ENCODE measurements at places on chromosomes 7 and 10.

GRCh38 chr7:122310119-122311021, 5.8 kb upstream of the FEZF1 start:
- DNase-seq, result no peak

GRCh38 chr7:90605055-90605454, 8.9 kb downstream of the CDK14 start:
- DNase-seq, result no peak

DNA sequence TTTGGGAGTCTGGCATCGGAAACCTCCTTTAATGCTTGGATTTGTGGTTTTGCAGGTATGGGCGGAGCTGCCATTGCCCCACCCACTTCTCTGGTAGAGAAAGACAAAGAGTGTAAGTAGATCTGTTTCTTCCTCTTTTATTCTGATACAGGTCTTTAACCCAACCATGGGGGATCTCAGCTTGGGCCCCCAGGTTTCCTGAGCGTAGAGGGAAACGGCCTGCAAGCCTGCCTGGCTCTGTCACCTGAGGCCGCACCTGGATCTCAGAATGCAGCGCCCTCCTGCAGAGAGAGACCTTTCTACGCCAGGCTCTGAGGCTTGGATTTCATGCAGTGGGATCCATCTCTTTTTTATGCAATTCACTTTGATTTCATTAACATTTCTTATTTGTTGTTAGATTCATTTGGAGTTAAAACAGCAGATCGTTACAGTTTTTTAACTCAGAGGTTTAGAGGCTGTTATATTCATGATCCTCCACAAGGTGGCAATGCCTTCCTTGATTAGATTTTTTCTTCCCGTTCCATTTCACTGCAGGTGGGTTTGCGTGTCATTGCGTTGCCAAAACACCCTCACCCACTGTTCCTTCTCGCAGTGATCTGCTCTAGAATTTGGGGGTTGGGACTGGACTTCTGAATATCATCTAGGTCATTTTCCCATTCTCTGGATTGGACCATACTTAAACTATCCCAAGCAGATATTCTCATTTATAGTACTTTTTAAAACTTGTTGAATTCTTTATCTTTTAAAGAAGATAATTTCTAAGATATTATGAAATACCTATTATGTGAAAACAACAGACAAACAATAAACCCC, 20.0 kb downstream of the RBM17 start:
- no peak for DNase-seq

- no peak for DNase-seq
These were observed 3.0 kb upstream of the CYP2W1 start for GRCh38 chr7:979886-980571.

- DNase-seq, result no peak
These were observed 28.1 kb downstream of the LRGUK start for GRCh38 chr7:134155206-134155605.

GRCh38 chr7:133777701-133778100, 349.4 kb upstream of the LRGUK start:
- no peak for DNase-seq

DNA sequence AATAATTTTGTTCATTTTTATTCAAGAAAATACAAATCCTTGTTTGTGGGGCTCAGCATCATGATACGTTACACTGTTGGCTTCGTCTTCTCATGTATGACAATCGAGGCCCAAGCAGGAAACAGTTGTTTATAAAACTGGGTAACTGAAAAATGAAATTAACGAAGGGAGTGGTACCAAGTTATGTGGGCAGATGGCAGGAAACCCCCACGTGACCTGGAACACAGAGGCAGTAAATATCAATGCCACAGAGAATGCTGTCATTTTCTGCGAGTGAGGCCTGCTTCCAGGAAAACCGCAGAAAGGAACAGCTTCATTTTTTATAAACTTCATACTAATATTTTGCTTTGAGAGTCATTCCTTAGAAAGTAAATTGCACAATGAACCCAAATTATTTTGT, 201.0 kb upstream of the ADARB2 start:
- DNase-seq, result peak; percentile 38

DNA sequence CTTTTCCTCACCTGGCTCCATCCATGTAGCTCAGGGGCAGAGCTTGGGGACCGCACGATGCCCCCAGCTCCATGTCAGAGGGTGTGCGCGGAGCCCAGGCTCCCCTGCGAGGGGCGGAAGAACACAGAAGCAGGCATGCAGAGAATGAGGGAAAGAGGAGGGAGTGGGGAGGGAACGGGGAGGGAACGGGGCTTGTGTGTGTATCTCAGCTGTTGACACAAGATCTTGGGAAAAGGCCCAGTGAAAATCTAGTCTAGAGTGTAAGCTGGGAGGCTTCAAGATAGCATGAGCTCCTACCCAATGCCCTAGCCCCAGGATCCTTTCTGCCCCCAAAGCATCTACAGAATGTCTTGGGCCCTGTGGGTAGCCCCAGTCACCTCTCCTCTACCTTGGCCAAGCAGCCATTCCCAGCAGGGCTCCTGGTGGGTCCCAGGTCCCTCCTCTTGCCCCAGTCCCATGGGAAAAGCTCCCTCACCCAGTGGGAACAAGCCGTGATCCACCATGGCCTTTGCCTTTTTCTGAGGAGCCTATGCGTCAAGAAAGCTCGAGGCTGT, 25.1 kb upstream of the NDST2 start:
- no peak for DNase-seq

DNA sequence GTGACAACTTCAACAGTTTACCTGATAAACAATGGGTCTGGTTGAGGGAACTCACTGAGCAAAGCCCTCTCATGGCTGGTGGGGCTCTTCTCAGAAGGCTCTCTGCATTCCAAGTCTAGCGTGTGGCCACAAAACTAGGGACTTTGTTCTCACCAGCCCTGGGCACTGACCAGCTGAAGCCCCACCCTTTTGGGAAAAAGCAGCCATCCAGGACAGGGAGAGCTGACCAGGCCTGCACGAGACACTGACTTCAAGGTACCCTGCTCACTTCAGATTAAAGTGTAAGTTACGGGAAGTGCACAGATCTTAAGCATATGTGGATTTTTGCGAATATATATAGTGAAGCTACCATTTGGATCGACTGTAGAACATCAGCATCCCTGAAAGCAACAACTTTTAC, 67.4 kb upstream of the LRRC4 start:
- DNase-seq, result no peak

- DNase-seq, result peak; percentile 48
These were observed 30.1 kb downstream of the NUDCD3 start for GRCh38 chr7:44460325-44460724.

DNA sequence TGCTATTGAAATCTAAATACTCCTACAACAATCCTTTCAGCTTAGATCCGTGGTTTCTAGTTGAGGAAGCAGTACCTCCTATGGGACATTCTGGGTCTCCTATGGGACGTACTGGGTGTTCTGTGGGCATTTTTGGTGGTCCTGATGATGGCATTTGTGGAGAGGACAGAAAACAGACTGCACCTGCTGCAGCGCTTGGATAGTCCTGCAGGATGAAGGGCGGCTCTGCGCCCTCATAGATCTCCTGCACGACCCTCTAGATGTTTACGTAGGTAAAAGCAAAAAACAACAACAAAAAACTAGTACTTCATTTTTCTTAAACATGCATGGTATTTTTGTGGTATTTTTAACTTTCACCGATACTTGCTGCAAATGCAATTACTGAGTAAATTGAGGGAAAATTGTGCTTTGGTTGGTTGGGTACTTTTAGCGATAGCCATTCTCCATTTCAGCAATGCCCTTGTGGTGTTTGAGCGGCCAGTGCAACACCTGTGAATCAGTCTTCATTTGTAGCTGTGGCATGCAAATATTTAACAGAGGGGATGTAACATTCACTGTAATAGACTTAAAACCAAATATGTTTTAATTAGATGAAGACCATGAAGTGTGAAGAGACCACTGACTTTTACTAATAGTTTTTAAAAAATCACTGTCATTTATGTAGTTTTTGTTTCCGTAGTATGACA, 461.2 kb downstream of the SDK1 start:
- no peak for DNase-seq

DNA sequence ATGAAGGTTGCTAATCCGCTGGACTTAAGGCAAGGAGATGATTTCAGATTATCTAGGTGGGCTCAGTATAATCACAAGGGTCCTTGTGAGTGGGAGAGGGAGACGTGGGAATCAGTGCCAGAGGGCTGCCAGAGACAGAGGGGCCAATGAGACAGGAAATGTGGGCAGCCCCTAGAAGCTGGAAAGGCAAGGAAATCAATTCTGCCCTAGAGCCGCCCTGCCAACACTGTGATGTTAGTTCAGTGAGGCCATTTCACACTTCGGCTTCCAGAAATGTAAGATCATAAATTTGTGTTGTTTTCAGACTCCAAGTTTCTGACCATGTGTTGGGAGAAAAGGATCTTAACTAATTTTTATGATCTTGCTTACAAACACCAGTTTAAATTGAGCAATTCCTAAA, 3.6 kb upstream of the GPNMB start:
- DNase-seq, result no peak

DNA sequence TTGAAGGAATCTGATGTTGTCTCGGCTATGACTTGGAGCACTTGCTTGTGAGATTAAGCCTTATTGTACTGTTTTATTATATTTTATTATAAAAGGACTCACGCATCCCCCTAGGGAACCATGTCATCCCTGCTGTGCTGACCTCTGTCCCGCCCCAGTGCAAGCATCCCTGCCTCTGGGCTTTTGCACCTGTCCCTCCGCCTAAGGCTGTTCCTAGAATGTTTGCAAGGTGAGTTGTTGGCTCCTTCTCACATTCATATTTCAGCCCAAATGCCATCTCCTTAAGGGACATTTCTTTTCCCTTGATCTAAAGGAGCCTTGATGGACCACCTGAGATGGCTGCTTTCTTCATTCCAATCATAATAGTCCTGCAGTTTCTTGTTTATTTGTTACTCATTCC, 236.9 kb upstream of the IGFBP3 start:
- no peak for DNase-seq

- no peak for DNase-seq
These were observed 17.6 kb downstream of the PRKAG2 start for GRCh38 chr7:151859111-151859947.

DNA sequence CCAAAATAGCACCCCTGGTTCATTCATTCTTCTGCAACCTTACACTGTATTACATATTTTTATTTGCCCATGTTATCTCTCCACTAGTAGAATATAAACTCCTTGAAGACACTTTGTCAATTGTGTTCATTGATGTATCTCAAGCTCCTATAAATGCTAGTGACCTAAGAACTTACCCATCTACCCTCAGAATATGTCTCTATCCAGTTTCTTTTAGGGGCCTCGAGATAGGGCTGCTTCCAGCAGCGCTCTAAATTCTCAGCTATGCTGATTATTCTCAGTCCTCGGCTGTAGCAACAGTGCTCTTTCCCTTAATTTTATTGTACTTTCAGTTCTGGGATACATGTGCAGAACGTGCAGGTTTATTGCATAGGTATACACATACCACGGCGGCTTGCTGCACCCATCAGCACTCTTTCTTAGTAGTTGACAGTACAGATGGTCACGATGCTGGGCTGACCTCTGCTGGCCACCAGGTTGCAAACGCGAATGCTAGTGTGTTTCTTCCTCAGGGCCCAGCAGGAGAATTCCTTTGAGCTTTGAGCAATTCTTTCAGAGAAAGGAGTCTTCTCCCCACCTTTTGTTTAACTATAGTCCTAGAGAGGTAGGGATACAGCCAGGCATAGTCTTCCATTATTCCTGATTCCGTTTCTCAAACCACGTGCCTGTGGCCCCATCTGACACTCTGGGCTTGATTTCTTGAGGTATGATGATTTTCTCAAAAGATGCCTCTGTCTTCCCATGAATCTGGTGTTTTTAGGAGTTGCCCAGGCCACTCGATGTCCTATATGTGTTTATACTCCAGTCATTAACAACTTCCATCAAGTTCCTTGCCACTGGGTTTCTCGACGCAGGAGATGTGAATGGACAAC, 49.1 kb upstream of the CDC14C start:
- no peak for DNase-seq

- no peak for DNase-seq
These were observed 53.3 kb downstream of the NT5C2 start for GRCh38 chr10:103139803-103140202.

- no peak for DNase-seq
These were observed 166.0 kb upstream of the GPR26 start for GRCh38 chr10:123500110-123500509.

DNA sequence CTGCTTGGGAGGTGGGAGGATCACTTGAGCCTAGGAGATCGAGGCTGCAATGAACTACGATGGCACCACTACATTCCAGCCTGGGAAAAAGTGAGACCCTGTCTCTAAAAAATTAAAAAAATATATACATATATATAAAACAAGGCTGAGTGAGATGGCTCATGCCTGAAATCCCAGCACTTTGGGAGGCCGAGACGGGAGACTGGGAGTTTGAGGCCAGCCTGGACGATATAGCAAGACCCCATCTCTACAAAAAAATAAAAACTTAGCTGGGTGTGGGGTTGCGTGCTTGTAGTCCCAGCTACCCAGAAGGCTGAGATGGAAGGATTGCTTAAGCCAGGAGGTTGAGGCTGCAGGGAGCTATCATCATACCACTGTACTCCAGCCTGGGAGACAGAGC, 87.6 kb downstream of the CARD11 start:
- no peak for DNase-seq

Measured in activated CD8-positive, alpha-beta memory T cell treated with anti-CD3 and anti-CD28 coated beads for 4 hours (primary cell).